ENCODE measurements at places on chromosomes 12 and 14. TPM values are rescaled to one million over a fixed set of nuclear protein-coding genes. Genes with fewer than 3 reads are reported as not detected.

Gene MFAP5
- 2.3 TPM for total RNA-seq

Gene ETNK1
- total RNA-seq: 24.5 TPM

Gene KRT75
- not detected for total RNA-seq

Gene AQP6
- not detected for total RNA-seq

Gene A2M
- total RNA-seq: 0.50 TPM

Gene HOXC9
- 9.6 TPM for total RNA-seq

Gene CCDC88C
- total RNA-seq: not detected

Gene RNASE2
- total RNA-seq: not detected
